ENCODE measurements at places on chromosomes 1 and 21.

DNA sequence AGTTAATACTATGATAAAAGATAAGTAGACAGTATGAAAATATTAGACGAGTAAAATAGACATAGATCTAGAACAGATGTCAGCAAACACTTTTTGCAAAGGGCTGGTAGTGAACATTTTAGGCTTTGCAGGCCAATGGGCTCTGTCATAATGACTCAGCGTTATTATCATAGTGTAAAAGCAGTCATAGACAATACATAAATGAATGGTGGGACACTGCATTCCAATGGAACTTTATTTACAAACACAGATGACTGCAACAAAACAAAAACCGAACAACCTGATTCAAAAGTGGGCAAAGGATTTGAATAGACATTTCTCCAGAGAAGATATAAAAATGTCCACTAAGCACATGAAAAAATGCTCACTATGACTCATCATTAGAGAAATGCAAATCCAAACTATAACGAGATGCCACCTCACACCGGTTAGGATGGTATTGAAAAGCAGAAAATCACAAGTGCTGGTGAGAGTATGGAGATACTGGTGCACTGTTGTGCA lies 7.3 kb downstream of the GSTM5 start:
- DNase-seq, result peak; percentile 41

- no peak for DNase-seq
These were observed 41.9 kb upstream of the GRIK3 start for GRCh38 chr1:37076168-37076567.

DNA sequence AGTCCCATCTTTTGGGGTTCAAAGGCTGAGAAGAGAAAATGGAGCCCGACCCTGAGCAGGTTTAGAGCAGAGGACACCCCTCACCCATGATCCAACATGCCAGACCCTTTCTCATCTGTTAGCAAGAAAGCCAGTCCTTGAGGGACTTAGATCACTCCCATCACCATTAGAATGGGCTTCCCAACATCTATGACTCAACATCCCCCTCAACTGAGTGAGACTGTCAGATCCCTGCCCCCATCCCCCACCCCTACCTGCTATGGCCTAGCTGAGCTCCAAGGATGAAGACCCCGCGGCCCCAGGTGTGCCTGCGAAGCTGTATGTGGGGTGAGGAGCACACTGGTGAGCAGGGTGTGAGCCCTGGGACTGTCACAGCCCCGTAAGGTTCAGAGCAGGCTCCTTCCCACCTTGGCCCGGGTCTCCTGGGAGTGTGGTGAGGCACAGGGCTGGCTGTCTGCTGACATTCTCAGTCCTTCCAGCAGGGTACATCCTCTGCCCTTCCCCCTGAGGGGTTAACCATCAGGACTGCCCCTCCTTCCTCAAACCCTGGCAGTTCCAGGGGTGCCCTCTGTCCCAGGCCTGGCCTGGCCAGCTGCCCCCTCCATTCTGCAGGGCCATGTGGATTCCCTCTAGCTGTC lies 21.4 kb upstream of the BLACAT1 start:
- no peak for DNase-seq

DNA sequence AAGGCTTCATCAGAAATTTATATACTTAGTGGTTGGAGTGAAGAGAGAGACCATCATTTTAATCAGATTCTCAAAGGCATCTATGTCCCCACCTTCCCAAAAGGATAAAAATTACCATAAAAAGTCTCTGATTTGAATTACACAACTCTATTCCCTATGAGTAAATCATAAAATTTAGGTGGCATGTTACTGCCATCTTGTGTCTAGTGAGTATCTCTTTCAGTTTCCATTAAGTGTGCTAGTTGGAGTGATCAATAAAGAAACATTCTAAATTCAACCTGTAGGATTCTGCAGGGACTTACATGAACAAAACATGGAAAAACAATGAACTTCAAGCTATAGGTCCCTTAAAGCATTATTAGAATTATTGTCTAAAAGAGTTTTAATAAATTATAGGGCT lies 655.4 kb downstream of the LTN1 start:
- DNase-seq, result no peak
